ENCODE measurements at places on chromosomes 16 and 17.

DNA sequence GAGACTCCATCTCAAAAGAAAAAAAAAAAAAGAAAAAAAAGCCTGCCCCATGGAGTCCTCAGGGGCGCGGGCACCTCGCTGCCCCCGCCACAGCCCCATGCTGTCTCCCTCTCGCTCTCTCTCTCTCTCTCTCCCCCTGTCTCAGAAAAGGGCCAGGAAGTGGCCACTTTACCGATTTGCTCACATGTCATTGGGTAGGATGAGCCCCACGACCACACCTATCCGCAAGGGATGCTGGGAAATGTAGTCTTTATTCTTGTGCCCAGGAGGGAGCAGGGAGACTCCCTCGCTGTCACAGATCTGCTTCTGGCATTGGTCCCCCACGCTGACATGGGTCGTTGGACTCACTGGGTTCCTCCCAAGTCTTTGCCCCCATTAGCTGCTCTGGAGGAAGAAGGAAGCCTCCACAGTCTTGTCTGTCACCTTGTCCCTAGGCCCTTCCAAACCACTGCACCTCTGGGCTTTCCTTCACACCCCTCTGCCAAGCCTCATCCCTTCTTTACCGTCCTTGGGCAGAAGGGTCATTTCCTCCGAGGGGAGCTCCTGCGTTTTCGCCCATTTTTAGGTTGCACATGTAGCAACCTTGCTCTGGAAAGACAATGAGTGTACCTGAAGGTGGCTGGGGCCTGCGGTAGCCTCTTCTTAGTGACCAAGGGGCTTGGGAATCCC is 6.9 kb upstream of the GJD3 start:
- no peaks in the 10 kb centered on the region for H3K36me3 ChIP-seq
- no peak overlapping the region for H3K4me3 ChIP-seq
- DNase-seq = no peak
- no peaks in the 10 kb centered on the region for H3K4me1 ChIP-seq
- no peaks in the 10 kb centered on the region for H3K27me3 ChIP-seq
- H3K27ac ChIP-seq = no peak overlapping the region

DNA sequence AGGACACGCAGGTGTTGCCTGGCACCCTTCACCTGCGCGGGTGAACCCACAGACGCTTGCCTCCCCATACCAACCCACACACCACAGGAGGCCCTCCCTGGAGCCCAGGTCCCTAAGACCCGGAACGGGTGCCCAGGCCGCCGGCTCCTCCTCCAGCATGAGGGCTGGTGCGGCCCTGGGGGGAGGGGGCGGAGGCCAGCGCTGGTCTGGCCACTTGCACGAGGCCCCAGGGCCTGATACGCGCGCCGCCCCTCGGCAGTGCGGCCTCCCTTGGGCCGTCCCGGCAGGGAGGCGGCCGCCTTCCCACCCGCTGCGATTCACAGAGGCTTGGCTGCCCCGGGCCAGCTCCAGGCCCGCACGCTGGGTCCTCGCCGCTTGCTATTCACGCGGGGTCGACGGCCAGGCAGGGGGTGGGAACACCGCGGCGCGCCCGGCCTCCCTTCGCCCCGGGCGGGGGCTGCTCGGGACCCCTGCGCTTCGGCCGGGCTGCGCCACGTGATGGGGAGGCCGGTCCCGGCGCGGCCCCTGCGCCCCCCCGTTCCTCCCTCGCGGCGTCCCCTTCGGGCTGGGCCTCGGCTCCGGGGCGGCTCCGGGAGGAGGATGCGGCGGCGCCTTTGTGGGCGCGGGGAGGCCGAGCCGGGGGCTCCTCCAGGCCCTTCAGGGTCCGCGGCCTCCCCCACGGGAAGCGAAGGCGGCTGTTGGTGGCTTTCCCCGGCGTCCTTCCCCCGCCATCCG is 685 bp downstream of the FASN start:
- no peaks in the 10 kb centered on the region for H3K27me3 ChIP-seq
- H3K36me3 ChIP-seq = peaks cover 30% of the 10 kb centered on the region
- H3K4me1 ChIP-seq = peaks cover 30% of the 10 kb centered on the region
- H3K4me3 ChIP-seq = peak overlapping the region; percentile 91
- DNase-seq = peak; percentile 31

GRCh38 chr17:77266213-77266612 is 125.4 kb downstream of the SEC14L1 start:
- no peaks in the 10 kb centered on the region for H3K36me3 ChIP-seq
- H3K27me3 ChIP-seq = no peaks in the 10 kb centered on the region
- H3K4me1 ChIP-seq = peaks cover 10% of the 10 kb centered on the region
- H3K27ac ChIP-seq = no peak overlapping the region
- no peak overlapping the region for H3K4me3 ChIP-seq

GRCh38 chr16:85950136-85950918 is 51.4 kb downstream of the IRF8 start:
- H3K4me3 ChIP-seq = no peak overlapping the region
- H3K27ac ChIP-seq = no peak overlapping the region
- no peaks in the 10 kb centered on the region for H3K36me3 ChIP-seq
- no peaks in the 10 kb centered on the region for H3K4me1 ChIP-seq
- H3K27me3 ChIP-seq = peaks cover 80% of the 10 kb centered on the region
